ENCODE measurements at places on chromosomes 1 and 21.

DNA sequence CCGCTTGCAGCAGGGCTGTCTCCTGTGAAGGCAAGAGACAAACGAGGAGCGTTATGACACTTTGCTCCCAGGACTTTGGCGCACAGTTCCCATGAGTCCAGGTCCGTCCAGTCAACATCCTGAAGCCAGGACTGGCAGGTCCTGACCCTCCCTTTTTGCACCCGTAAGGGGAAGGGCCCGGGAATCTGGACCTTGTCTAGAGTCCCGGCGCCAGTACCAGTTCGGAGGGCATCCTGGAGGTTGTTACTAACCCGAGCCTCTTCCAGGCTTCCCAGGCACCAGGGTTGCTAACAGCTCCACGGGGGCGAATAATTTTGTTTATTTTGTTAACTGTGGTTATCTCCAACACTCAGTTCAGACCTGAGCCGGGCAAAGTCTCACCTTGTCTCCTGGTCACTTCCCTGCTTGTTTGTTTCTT is 682 bp upstream of the RWDD3 start:
- DNase-seq = no peak

GRCh38 chr21:29350246-29350779 is 51.6 kb downstream of the BACH1 start:
- DNase-seq = no peak

DNA sequence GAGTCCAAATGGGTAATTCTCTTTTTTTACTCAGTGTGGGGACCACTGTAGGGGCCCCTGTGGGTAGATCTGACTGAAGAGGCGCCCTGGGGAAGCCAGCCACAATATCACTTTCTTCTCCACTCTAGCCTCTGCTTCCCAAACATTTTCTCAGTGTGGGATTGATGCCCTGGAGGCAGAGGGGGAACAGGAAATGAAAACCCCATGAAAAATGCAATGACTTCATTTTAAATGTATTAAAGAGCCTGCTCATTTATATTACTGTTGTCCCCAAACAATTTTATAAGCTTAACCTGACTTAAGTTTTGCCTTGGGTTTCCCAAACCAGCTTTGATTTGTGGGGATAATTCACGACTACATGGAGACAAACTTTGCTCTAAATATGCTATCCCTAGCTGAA is 181.9 kb downstream of the C1orf94 start:
- no peak for DNase-seq

GRCh38 chr1:10943991-10944730 is 68.3 kb upstream of the TARDBP start:
- DNase-seq = peak; percentile 99

DNA sequence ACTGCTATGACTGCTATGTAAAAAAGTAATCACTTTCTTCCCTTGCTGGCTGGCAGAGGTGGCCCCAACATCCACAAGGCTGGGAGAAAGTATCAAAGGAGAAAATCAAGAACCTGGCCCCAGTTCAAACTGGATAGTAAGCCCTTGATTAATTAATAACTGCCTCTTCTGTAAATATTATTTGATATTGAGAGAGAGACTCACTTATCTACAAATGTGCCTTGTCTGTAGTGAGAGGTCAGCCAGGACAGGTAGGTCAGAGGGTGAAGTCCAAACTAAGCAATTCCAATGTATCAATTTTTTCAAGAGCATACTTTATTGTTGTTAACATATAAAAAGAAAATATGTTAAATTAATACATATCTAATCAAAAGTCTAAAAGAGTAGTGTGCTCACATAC is 23.8 kb upstream of the TARBP1 start:
- DNase-seq = no peak

- DNase-seq = no peak
Observed at GRCh38 chr1:222033450-222033849, 291.6 kb upstream of the DUSP10 start.

DNA sequence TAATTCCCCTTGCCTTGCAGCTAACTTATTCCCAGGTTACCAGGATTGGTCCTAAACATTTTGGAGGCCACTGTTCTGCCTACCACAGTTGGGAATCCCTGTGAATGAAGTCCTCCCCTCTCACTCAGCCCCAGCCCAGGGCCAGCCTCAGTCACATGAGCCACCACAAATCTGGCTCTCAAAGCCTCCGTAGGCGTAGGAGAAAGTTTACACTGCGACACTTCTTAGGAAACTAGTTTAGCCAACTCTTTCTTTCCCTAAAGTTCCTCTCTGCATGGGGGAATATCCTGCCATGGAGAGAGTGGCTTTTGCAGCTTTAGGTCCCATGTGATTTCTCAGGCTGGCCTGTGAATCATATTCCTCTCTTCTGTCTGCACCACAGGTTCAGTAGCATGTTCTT is 45.7 kb upstream of the ETV3 start:
- DNase-seq = no peak

DNA sequence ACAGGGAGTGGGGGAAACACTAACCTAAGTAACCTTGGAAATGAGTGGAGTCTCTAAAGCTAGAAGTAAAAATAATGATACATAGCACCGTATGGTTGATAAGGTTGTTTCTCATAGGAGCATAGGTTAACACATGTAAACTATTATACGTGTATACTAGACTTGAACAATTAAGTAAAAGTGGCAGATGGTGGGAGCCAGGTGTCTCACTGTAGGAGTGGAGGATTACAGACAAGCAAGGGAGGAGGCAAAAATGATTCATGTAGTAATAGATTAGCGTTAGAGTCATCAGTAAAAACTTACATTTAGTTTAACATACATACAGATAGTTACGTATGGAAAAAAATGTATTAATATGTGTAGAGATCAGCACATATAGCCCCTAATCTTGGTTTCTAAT is 138.4 kb upstream of the DSCAM start:
- no peak for DNase-seq

- DNase-seq = no peak
Observed at GRCh38 chr21:45524756-45525152, 17.5 kb downstream of the SLC19A1 start.

- no peak for DNase-seq
Observed at GRCh38 chr1:233864578-233864977, 39.9 kb upstream of the SLC35F3 start.

DNA sequence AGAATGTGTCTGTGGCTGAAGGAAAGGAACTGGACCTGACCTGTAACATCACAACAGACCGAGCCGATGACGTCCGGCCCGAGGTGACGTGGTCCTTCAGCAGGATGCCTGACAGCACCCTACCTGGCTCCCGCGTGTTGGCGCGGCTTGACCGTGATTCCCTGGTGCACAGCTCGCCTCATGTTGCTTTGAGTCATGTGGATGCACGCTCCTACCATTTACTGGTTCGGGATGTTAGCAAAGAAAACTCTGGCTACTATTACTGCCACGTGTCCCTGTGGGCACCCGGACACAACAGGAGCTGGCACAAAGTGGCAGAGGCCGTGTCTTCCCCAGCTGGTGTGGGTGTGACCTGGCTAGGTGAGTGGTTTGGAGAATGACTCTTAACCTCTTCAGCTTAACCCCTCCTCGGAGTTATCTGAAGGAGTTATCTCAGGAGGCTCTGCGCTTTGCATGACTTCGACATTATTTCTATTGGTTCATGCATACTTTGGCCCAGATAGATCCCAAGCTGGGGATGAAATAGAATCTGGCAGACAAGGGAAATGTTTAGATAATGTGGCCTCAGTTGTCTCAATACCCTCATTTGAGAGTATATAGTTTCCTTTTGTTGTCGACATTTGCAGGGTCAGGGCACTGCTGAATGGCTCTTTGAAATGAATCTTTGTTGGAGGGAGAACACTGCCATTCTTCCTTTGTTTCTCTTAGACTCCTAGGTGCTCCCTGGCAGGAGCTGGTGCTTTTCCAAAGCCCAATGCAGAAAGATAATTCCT is 39.7 kb downstream of the PTGFRN start:
- DNase-seq = no peak

DNA sequence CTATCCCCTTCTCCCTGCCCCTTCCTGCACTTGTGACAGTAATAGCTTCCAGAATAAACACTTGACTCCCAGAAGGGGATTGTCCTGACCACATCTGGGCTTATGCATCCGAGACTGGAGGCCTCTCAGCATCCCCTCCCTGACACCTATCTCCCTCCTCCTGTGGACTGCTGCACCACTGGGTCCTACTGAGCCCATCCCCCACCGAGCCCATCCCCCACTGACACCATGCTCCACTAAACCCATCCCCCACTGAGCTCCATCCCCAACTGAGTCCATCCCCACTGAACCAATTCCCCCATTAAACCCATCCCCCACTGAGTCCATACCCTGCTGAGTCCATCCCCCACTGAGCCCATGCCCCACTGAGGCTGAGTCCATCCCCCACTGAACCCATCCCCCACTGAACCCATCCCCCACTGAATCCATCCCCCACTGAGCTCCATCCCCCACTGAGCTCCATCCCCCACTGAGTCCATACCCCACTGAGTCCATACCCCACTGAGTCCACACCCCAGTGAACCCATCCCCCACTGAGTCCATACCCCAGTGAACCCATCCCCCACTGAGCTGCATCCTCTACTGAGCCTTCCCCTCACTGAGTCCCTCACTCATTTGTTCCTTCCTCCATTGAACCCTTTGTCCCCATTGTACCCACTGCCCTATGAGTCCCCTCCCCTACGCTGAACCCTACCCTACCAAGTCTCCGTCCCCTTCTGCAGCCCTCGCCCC is 5.6 kb downstream of the PDZK1IP1 start:
- DNase-seq = peak; percentile 69

DNA sequence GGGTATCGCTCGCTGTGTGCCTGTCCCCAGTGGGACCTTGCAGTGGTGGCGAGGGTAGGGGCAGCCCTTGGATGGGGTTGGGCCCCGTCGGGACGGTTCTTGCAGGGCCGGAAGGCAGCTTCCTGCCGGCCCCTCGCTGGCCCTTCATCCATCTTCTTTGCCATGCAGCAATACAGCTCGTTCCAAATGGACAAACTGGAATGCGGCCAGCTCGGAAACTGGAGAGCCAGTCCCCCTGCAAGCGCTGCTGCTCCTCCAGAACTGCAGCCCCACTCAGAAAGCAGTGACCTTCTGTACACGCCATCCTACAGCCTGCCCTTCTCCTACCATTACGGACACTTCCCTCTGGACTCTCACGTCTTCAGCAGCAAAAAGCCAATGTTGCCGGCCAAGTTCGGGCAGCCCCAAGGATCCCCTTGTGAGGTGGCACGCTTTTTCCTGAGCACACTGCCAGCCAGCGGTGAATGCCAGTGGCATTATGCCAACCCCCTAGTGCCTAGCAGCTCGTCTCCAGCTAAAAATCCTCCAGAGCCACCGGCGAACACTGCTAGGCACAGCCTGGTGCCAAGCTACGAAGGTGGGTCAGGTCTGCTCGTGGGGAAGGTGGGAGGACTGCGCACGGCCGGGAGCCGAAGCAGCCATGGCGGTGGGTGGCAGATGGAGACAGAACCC is 45.8 kb downstream of the SIM2 start:
- DNase-seq = no peak

DNA sequence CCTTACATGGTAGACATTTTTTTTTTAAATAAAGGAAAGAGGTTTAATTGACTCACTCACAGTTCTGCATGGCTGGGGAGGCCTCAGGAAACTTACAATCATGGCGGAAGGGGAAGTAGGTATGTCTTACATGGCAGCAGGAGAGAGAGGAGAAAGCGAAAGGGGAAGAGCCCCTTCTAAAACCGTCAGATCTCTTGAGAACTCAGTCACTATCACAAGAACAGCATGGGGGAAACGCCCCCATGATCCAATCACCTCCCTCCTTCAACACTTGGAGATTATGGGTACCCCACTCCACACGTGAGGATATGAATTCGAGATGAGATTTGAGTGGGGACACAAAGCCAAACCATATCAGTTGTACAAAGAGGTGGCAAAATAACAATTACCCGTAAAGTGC is 301.7 kb downstream of the GRIK1 start:
- DNase-seq = no peak

DNA sequence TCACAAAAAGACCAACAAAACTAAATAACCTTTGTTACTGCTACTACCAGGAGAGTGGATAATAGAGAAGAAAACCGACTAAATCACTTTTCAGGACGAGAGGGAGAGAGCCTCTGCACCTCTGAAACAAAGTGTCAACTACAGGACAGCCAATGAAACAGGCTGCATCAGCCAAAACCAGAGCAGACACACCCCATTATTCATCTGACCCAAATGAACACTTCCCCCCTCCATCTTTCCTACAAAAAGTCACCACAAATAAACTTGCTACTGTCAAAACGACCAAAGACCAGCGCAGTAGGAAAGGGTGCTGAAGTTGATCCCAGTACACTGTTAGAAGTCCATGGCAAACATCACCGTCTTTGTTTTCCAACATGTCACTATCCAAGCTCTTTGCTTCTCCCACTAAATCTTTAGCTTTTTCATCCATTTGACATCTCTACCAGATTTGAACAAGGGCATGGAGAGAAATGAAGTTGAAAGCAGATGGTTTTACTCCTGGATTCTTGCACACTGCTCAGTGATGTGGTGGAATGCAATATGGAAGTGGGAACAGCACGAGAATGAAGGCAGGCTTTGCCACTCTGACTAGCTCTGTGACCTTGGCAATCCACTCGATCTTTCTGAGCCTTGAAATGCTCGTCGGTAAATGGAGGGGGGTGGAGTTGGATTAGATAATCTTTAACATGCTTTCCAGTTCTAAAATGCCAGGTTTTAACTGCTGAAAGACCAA is 20.5 kb downstream of the DSTYK start:
- no peak for DNase-seq

DNA sequence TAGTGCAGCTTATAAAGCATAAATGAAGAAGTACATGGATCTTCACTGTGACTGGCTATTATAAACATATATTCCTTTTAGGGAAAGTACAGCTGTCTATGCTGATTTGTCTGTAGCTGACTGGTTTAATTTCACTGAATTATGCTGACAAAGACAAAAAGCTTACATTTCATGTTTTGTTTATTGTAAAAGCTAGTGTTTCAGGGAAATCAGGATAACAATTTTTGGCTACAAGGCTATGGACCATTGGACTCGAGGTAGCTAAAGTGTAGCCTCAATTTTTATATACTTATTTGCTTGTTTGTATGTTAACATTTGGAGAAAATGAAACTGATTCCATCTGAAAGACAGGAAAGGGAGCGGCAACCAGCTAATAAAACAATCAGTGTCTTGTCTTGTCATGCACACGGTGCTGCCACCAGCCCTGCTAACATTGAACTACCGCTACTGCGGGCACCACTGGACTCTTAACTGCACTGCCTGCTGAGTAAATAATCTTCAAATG is 480.2 kb downstream of the COL11A1 start:
- DNase-seq = peak; percentile 81

DNA sequence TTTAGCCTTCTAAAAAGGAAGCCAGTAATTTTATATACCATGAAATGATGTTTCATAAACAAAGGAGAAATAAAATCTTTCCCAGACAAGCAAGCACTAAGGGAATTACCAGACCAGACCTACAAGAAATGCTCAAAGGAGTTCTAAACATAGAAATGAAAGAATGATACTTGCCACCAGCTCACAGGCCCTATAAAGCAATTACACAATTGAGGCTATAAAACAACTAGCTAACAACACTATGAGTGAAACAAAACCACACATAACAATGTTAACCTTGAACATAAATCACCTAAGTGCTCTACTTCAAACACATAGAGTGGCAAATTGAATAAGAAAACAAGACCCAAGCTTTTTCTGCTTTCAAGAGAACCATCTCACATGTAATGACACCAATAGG is 123.8 kb downstream of the BARHL2 start:
- no peak for DNase-seq

- no peak for DNase-seq
Observed at GRCh38 chr1:100909018-100909417, 13.1 kb downstream of the SLC30A7 start.

All from NCI-H510A treated with DMSO at 0.1 percent for 48 hours (cell line).